ENCODE measurements at places on chromosomes 7 and 10.

DNA sequence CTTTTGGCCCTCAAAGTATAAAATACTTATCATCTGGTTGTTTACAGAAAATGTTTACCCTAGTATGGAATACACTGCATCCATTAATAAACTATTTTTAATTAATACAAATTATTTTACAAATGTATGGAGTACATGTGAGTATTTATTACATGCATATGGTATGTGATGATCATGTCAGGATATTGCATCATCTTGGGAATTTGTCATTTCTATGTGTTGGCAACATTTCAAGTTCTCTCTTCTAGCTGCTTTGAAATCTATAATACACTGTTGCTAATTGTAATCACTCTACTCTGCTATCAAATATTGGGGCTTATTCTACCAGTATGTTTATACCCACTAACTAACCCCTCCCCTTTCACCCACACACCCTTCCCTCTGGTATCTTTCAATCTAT lies 103.9 kb upstream of the THSD7A start:
- no peak for DNase-seq

- no peak for DNase-seq
Observed at GRCh38 chr10:124389613-124390361, 28.9 kb downstream of the OAT start.

DNA sequence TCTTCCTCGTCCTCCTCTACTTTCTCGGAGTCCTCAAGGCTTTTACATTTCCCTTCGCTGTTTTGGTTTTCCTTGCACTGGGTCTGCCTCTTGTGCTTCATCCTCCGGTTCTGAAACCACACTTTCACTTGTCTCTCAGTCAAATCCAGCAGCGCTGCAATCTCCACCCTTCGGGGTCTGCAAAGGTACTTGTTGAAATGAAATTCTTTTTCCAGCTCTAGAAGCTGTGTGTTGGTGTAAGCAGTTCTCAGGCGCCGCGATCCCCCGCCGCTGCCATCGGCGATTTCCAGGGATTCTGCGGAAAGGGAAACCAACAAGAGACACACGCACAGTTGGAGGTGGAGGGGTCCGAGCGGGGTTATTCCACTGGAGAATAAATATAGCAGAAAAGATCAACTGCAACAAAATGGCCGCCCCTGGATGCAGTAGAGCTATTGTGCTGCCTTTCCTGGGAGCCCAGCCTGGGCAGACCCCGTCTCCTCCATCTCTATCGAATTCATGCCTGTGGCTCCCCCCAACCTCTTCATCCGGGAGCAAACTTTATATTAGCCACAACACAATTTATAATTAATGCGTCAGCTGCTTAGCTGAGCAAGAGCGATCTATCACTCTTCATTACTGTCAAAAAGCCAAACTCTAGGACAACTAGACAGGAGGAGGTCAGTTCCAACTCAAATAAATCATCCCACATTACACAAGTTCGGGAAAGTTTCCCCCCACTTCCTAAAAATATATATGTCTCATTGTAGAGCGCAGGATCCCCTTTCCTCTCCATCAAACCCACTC lies 1.1 kb downstream of the HOXA2 start:
- no peak for DNase-seq

- DNase-seq: no peak
Observed at GRCh38 chr10:17255512-17255911, 27.5 kb downstream of the VIM start.

GRCh38 chr10:10850214-10850613 lies 167.5 kb upstream of the CELF2 start:
- DNase-seq: no peak

- no peak for DNase-seq
Observed at GRCh38 chr10:83078645-83079044, 1060.7 kb upstream of the GHITM start.

- DNase-seq: no peak
Observed at GRCh38 chr7:36814311-36814710, 90.0 kb upstream of the AOAH start.

- no peak for DNase-seq
Observed at GRCh38 chr7:28685644-28686417, 272.3 kb downstream of the TRIL start.

- peak; percentile 47 for DNase-seq
Observed at GRCh38 chr10:102642736-102643335, 1.4 kb upstream of the TRIM8 start.

DNA sequence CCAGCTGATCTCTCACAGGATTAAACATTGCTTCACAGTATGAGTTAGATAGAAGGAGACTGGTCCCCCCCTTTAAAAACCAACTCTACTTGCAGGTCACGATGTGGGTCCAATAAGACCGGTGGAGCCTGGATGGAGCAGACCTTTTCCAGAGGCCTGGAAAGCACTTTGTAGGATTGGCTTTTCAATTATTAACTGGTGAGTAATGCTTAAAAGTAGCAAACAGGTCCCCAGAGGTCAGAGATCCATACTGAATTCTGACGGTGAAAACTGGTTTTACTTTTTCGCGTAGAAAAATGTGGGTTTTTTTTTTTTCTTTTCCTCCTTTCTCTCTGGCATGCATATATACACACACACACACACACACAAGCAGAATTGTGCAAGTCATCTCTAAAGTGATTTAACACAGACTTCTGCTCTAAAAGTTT lies 74.9 kb upstream of the OGDHL start:
- no peak for DNase-seq

DNA sequence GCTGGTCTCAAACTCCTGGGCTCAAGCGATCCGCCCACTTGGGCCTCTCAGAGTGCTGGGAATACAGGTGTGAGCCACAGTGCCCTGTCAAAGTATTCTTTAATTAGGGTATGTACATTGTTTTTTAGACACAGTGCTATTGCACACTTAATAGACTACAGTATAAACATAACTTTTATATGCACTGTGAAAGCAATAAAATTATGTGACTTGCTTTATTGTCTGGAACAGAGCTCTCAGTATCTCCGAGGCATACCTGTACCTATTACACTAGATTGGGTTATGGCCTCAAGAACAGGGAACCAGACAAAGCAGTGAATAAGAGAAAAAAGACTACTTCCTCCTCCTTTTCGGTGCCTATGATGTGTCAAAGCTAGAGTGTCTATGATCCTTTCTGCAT lies 13.1 kb downstream of the ATOH7 start:
- DNase-seq: no peak

DNA sequence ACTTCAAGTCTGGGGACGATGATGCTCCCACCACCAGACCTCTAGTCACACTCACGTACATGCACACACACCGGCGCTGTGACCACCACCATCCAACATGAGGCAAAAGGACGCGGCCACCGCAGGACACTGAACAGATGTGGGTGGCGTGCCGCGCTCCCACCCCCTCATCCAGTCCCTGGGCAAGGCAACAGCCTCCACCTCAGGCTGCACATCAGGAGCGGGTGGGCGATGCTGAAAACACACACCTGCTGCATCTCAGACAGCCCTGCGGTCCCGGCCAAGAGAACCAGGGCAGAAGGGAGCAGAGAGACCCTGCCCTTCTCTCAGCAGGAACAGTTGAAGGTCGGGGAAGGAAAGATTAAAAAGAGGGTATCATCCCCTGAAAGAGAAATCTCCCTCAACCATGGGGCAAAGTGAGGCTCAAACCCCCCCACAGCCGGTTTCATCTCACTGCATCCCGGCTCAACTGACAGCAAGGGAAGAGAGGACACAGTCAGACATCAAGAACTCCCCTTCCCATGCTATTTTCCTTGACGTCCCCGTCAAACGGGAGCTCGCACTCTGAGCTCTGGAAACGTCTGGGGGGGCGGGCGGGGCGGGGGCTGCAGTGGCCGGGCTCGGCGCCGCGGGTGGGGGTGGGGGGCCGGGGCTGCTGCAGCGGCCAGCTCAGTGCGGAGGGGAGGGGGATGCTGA lies 1.1 kb downstream of the CAMK2G start:
- DNase-seq: no peak

DNA sequence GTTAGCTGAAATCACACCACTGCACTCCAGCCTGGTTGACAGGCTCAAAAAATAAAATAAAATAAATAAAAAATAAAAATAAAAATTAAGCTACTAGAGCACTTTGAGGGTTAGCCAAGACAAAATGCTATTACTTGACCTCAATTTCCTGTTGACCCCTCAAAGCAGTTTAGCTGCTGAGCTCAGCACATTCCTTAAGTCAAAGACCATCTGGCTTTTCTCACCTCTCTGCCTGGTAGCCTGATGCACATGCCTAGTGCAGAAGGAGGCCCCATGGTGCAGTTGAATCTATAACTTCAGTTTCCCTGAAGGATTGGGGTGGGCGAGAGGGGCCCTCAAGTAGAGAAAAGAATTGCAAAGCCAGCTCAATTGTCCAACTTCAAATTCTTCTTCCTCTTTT lies 211.1 kb upstream of the GALNT17 start:
- DNase-seq: no peak

DNA sequence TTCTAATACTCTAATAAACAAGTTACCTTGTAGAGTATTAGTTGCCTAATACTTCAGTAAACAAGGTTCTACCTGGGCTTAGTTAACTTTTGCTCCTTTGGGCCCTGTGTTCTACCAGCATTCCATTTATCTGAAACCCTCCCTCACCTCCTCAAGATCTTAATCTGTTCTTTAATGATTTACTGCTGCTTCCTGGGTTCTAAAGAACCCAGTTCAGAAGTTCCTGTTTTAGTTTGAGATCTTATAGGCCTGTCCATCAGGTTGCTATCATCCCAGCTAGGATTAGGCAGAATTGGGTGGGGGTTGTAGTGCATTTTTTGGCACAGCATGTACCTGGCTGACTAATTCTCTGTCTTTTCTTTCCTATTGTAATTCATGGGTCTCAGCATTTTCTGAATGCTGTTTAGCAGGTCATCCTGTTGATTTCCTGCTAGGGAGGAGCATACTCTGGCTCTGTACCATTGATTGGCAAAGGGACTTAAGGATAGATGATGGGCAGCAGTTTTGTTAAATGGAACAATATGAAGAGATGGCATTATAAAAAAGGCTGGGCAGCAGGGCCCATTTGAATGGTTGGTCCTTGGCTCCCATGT lies 53.7 kb upstream of the TMEM248 start:
- no peak for DNase-seq
